ENCODE measurements at places on chromosomes 4 and X. TPM values are rescaled to one million over a fixed set of nuclear protein-coding genes. Genes with fewer than 3 reads are reported as not detected.

Gene HSD17B13
- 0.41 TPM for total RNA-seq

Gene PGM2
- 10.6 TPM for total RNA-seq

Gene PCDH19
- total RNA-seq = 22.8 TPM

Gene MXD4
- total RNA-seq = 17.5 TPM

Gene RPS6KA6
- total RNA-seq = 16.3 TPM

Gene SAGE1
- total RNA-seq = not detected

Gene TLR10
- 1.6 TPM for total RNA-seq

Gene RNF212
- total RNA-seq = 3.3 TPM

Gene VCX
- not detected for total RNA-seq

Gene STEEP1
- 35.1 TPM for total RNA-seq

Gene MAML3
- 7.7 TPM for total RNA-seq

Gene NWD2
- total RNA-seq = 21.2 TPM

Gene RS1
- total RNA-seq = not detected

Gene GAGE12F
- not detected for total RNA-seq

Gene PAGE4
- total RNA-seq = not detected

Gene CT45A10
- not detected for total RNA-seq

Gene ODAPH
- not detected for total RNA-seq

Gene RHOXF1
- total RNA-seq = not detected

Gene MXRA5
- 0.82 TPM for total RNA-seq

Gene SLC34A2
- under 0.01 TPM for total RNA-seq

Gene MAGEA6
- total RNA-seq = not detected

Gene DDX53
- total RNA-seq = not detected

Gene PAGE2
- total RNA-seq = not detected

Gene NKX3-2
- total RNA-seq = not detected

Gene ZNF630
- total RNA-seq = 8.6 TPM

Gene TMEM150C
- total RNA-seq = 74.2 TPM

Gene SFRP2
- 0.82 TPM for total RNA-seq

Gene ENOPH1
- total RNA-seq = 108 TPM

Gene PPARGC1A
- total RNA-seq = 4.5 TPM

Gene POF1B
- total RNA-seq = under 0.01 TPM

Gene CABS1
- not detected for total RNA-seq

Gene KLHL4
- 31.4 TPM for total RNA-seq

Gene NOA1
- 19.6 TPM for total RNA-seq

Gene MAMLD1
- 2.4 TPM for total RNA-seq
